Dermis blood vessel endothelial cell (primary cell): ENCODE measurements at places on chromosomes 7 and 10.
A peak's percentile ranks its signal among the peaks of the same experiment; 100 is the strongest.

DNA sequence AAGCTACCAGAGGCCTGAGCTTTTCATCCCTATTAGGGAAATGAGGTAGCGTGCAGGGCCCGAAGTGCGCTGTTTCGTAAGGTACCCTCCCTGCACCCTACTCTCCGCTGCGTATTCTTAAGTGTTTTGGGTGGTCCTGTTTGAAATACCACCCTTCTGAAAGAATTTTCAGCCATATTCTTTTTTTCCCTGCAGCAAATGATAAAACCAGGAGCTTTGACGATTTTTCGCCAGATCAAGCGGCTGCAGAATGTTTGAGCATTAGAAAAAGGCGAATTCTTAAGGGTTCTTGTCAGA, 1.2 kb downstream of the RSBN1L start:
- no peak for DNase-seq

GRCh38 chr7:77321300-77321699, 94.8 kb downstream of the GSAP start:
- DNase-seq = no peak

DNA sequence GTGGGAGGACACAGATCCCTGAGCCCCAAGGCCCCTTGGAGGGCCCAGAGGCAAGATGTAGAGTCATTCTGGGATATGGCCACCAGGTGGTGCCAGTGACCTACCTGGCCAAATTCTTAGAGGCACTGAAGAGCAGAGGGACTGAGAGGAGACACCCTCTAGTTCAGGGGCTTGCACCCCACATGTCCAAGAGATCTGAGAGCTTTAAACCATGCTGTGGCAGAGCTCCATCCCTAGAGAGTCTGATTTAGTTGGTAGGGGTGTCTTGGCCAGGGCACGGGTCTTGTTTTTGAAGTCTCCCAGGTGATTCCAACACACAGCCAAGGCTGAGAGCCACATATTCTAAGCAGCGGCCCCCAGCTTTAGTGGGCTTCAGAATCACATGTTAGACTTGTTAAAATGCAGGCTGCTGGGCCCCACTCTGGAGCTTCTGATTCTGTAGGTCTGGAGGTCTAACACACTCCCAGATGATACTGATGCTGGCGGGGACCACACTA, 52.5 kb downstream of the PRF1 start:
- DNase-seq = peak; percentile 73

GRCh38 chr7:130141161-130141883, 63.9 kb downstream of the TMEM209 start:
- peak; percentile 57 for DNase-seq

DNA sequence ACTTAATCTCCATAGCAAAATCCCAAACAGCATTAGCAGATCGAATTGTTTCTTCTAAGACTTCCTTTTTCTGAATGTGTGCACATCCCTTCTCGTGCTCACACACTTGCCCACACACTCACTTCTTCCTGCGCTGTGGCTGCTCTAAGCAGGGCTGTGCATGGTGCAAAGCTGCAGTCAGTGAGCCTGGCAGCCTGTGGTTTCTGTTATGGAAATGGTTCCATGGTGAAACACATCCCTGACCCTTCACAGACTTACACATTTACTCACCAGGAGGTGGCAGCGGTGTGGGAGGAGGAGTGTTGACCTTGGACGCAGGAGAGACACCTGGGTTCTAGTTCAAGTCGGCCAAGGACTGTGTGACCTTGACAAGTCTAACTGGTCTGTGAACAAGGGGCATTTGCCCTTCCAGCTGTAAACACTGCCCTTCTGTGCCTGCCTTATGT, 24.9 kb downstream of the MTURN start:
- peak; percentile 41 for DNase-seq

DNA sequence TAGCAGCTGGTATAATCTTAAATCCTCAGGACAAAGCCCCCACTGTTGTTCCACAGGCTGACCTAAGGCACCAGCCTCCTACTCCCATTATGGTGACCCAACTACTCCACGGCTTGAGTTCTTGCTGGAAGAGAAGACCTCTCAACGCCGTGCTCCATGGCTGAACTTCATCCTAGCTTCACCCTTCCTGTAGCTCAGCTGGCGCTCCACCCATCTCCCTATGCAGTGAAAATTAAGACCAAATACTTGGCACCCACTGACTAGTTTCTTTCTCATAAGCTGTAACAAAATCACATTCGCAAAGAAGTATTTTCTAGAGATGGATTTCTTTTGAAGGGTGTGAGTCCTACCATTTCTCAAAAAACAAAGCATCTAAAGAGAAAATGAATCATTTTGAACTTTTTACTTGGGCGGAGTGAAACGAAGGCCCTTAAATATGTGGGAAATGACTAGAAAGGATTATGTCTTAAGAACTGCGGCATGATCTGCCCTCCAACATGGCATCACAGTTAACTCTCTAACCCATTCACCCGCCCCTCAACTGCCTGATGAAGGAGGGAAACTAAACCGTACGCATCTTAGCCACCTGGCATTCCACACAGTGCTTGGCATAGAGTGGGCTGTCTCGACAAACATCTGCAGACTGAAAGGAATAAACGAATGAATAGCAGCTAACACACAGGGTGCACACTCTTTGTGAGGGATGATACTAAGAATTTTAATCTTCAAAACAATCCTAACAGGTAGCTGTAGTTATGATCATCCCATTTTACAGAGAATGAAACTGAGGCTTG, 32.7 kb downstream of the GFRA1 start:
- DNase-seq = no peak

- no peak for DNase-seq
These were observed 14.6 kb downstream of the LHPP start for GRCh38 chr10:124476043-124476725.

- no peak for DNase-seq
These were observed 2.4 kb upstream of the ECHS1 start for GRCh38 chr10:133375357-133376115.

- DNase-seq = no peak
These were observed 1.9 kb upstream of the ASB15 start for GRCh38 chr7:123599766-123600165.

DNA sequence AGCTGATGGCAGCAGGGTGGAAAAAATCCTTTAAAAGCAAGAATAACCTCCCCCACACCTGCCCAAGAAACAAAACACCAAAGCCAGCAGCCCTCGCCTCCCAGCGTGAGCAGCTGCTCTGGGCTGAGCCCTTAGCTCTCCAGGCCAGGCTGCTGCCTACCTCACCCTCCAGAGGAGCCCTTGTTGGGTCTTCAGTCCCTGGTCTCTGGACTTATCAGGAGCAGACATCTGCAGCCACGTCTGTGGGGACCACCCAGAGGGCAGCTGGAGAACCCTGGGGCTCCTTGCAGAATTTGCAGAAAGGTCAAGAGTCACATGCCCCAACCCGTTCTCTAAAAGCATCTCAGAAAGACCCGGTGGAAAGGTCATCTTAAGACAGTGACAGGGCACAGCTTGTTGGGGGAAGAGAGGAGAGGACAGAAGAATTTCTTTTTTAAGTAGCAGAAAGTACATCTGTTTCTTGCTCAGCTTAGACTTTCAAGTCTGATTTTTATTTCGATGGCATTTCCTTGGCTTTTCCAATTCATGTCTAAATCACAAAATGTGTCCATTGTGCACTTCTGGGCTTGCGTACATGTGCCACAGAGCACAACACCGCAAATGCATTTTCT, 425.7 kb upstream of the NFE2L3 start:
- DNase-seq = no peak

DNA sequence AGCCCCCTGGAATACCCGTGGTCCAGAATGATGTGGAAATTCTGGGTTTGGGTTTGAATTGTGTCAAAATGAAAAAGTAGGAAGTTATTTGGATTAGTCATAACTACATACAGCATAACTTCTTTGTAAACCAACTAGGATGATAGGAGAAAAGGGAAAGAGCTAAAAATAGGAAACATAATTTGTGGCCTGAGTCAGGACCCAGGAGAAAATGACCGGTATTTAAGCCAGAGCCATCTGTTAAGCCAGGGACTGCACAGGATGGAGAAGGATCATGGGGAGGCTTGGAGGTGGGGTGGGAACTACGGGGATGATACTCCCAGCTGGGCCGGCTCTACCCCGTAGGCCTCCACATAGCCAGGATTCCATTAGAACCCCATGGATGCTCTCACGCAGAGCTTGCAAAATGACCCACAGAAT, 98.6 kb downstream of the MYOF start:
- peak; percentile 62 for DNase-seq

- DNase-seq = no peak
These were observed 240.0 kb downstream of the REEP3 start for GRCh38 chr10:63761243-63761642.

GRCh38 chr7:57400531-57401155, 49.3 kb upstream of the ZNF716 start:
- no peak for DNase-seq

DNA sequence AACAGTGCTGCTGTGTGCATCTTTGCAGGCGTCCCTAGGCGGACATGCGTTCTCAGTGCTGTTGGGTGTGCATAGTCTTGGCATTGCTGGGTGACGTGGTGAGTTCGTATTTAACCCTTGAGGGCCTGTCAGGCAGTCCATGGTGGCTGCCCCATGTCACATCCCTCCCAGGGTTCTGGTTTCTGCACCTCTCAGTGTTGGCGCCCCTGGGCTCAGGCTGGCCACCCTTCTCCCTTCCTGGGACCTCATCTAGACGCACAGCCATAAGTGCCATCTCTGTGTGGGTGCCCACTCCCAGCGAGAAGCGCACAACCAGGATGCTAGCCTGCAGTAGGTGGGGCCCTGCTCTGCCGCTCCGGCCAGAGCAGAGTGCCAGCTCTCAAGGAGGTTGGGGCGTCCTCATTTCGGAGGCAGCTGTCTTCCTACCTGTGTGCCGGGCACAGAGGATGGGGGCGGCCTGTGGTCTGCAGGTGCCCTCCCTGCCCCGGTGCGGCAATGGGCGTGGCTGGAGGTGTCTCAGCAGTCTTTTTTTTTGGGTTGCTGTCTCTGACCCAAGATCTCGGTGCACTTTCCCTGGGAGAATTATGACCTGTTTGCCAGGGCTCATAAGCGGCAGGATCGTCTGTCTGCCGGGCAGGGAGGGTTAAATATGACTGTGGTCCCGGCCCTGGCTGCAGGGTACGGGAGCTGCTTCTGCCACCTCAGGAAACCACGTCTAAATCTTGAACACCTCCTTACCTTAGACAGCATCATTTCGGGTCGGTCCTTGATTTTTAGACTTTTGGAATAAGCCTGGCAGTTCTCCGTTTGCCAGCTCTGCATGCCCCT, 6.5 kb downstream of the INPP5A start:
- DNase-seq = no peak

DNA sequence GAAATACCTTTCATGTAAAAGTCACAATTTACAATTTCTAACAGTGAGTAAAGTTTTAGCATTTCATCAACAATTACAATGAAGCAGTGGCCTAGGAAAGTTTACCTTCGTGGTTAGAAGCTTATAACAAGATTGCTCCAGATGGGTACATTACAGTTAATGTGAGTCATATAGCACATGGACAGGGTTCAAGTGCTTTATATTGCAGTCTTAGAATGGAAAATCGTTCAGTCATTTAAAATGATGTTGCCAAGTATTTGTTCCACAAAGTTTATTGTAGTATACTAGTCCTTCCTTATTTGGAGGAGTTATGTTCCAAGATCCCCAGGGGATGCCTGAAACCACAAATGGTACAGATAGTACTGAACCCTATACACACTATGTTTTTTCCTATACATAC, 174.6 kb upstream of the TARP start:
- DNase-seq = no peak

DNA sequence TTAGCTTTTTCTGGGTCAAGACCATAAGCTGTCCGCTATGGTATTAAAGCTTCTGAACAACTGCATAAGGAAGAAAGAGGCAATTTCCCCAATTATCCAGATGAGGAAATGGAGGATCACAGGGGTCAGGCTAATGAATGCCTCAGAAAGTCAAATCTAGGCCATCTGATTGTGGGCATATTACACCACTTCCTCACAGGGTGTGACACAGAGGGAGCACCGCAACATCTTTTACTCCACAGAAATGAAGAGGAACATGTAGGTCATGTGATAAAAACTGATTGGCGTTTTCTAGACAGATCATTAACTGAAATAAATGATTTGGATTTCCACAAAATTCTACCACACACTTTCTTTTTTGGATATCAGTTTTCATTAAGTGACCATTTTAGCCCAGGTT, 384.4 kb downstream of the PARD3 start:
- DNase-seq = peak; percentile 69

GRCh38 chr7:30912986-30913811, 1.5 kb downstream of the AQP1 start:
- no peak for DNase-seq

GRCh38 chr7:156155988-156156733, 343.9 kb upstream of the SHH start:
- DNase-seq = no peak

DNA sequence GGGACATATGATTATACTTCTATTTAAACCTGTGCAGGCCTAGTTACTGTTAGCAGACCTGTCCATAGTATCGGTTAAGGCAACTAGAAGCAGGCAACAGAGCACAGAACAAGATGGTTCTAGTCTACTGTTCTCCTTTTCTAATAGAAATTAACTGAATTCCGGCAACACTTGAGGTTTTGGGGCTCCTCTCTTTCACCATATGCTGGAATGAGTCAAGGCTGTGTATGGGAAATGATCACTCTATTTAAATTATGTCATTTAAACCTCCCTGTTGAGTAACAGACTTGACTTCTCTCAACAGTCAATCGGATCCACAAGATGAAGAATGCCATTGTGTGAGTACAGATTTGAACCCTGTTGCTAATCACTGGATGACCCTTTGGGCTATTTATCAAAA, 6.2 kb upstream of the OTUD1 start:
- no peak for DNase-seq

DNA sequence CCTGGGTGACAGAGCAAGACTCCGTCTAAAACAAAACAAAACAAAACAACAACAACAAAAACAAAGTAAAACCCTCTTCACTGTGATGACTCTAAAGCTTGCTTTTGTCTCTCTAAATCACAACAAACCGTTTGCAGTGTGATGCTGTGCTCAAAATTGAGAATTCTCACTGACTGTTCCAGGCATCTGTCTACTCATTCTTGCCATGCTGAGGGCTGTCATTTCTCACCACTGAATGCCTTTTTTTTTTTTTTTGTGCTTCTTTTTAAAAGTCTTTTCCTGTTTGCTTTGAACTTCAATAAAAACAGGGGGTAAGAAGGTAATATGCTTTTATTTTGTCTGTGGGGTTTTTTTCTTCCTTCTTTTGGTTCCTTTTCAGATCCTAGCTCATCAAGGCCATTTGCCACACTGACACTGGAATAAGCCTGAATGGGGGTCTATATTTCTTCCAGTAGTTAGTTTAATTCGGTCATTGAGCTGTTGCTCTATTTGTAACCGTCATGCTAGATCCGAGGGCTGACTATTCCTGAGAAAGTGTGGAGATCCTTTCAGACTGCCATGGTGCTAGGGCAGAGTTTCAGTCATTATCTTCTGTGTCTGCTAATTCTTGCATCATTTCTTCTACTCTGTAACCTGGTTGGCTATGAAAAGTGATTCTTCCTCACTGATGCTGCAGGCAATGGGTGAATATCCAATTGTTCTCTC, 10.6 kb downstream of the FAS start:
- DNase-seq = no peak

DNA sequence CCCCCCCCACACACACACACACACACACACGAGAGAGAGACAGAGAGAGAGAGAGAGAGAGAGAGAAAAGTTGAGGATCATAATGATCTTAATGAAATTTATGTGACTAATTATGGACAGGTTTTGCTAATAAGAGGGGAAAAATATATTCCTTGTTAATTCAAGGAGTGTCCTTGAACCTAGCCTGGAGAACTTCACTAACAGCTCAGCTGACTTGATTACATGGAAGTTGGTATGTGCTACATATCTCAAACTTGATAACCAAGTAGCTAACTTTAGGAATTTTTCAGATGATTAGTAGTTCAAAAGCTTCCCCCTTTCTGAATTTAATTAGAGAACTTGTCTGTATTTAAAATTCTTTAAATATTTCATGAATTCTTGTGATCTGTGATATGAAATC, 15.3 kb downstream of the SLF2 start:
- DNase-seq = no peak
